GM23248 (cell line): ENCODE measurements at places on chromosomes 5 and 9. TPM values are rescaled to one million over a fixed set of nuclear protein-coding genes. Genes with fewer than 3 reads are reported as not detected.
A peak's percentile ranks its signal among the peaks of the same experiment; 100 is the strongest.

DNA sequence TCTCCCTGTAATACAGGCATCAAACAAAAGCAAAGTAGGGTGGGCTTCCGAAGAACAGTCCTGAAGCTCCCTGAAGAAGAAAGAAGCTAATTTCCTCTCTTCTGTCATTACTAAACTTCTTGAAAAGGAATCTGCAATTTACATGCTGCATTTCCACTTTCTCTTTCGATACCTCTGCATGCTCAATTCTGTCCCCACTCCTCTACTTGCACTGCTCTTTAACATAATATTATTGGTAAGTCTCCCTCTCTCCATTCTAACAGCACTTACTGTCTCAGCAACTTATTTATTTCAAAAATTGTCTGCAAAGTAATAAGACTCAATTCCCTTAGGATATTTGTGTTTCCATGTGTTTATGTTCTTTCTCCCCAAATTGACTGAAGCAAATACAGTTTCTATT is 3.9 kb upstream of the PLPP1 start:
- H3K4me1 ChIP-seq: peaks cover 12% of the 10 kb centered on the region; the same call in 1 of the 2 replicates
- no peaks in the 10 kb centered on the region for H3K36me3 ChIP-seq
- peak overlapping the region; percentile 36 for H3K4me3 ChIP-seq
- H3K27ac ChIP-seq: peak overlapping the region; percentile 37

MLANA gene
- not detected in 2 replicates for total RNA-seq

GRCh38 chr9:89495824-89496560 is 1.9 kb downstream of the SEMA4D start:
- no peaks in the 10 kb centered on the region for H3K4me1 ChIP-seq
- no peak for DNase-seq
- H3K4me3 ChIP-seq: no peak overlapping the region
- H3K36me3 ChIP-seq: no peaks in the 10 kb centered on the region
- peaks cover 12% of the 10 kb centered on the region for H3K27me3 ChIP-seq

FASTKD3 gene
- 9.3 and 23.9 TPM in 2 replicates for total RNA-seq

- H3K27me3 ChIP-seq: no peaks in the 10 kb centered on the region
- no peak overlapping the region for H3K4me3 ChIP-seq
- peaks cover 3% of the 10 kb centered on the region; the same call in 1 of the 2 replicates for H3K36me3 ChIP-seq
Measured at GRCh38 chr5:88262116-88262515, 6.5 kb downstream of the TMEM161B start.

DNA sequence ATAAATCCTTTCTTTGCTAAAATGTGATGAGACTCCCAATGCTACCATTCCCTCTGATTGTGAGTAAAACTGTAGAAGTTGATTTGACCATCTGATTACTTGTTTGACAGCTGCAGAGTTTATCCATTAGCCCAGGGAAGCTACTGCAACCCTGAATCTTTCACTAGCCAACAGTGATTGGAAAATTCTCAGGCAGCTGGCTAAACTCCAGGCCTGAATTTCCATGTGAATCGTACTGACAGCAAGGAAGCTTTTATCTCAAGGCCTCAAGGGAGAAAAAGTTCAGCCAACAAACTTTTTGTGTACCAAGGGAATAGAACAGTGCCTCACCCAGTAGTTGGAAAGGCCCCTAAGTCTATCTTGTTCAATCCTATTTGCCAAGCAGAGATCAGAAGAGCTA is 246.7 kb upstream of the TRPM3 start:
- no peak overlapping the region for H3K27ac ChIP-seq
- DNase-seq: no peak
- H3K4me1 ChIP-seq: peaks cover 19% of the 10 kb centered on the region
- H3K36me3 ChIP-seq: no peaks in the 10 kb centered on the region
- no peak overlapping the region for H3K4me3 ChIP-seq

- H3K4me1 ChIP-seq: peaks cover 31% of the 10 kb centered on the region
- H3K27me3 ChIP-seq: no peaks in the 10 kb centered on the region
- H3K27ac ChIP-seq: no peak overlapping the region
- no peak overlapping the region for H3K4me3 ChIP-seq
- peak; percentile 42 for DNase-seq
- no peaks in the 10 kb centered on the region for H3K36me3 ChIP-seq
Measured at GRCh38 chr5:119285070-119285916, 70.5 kb upstream of the TNFAIP8 start.

DNA sequence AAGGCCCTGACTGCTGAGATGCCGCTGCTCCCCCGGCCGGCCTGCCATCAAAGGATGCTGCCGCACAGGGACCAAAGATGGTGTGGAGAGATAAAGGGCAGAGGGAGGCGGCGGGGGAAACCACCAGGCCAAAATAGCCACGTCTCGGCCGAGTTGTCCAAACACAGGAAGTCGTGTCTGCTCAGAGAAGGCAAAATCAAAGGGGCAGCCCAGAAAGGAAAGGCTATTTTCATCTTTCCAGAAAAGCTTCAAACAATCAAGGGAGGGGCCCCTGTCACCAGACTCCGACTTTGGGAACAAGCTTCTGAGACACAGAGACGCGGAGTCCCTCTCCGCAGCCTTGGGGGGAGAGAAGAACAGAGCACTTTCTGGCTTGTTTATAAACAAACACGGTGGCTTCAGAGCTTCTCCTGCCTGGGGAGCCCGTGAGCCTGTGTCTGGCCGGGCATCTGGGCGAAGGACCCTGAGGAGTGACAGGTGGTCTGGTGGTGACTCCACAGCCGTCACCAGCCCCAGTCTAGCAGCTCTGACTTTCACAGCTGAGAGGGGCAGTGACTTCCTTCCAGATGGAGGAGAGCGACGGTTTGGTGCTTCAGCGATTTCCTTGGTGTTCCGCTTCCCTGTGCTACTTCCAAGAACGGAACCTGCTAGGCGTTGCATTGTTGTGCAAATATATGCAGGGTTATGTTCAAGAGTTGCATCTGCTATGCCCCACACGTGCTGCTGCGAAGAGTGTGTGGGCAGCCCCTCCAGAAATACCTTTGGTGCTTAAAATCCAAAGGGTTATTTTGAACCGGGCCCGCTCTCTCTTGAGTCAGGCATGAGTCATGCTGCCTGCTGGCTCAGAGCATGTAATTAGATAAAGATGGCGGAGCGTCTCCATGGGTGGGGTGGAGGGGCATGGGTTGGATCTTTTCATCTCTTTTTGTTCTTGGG is 24.0 kb downstream of the ADAMTSL2 start:
- peak overlapping the region; percentile 41 for H3K27ac ChIP-seq
- H3K36me3 ChIP-seq: no peaks in the 10 kb centered on the region
- H3K4me3 ChIP-seq: peak overlapping the region; percentile 47
- DNase-seq: peak; percentile 95

GRCh38 chr5:62315376-62316175 is 9.6 kb downstream of the KIF2A start:
- no peaks in the 10 kb centered on the region for H3K27me3 ChIP-seq
- no peak overlapping the region for H3K4me3 ChIP-seq
- H3K27ac ChIP-seq: no peak overlapping the region; the same call in 1 of the 2 replicates
- DNase-seq: peak; percentile 40
- no peaks in the 10 kb centered on the region for H3K36me3 ChIP-seq
